ENCODE measurements at places on chromosomes 7 and 10. TPM values are rescaled to one million over a fixed set of nuclear protein-coding genes. Genes with fewer than 3 reads are reported as not detected.

The SEPHS1 gene
- total RNA-seq, result 44.0 TPM

DNA sequence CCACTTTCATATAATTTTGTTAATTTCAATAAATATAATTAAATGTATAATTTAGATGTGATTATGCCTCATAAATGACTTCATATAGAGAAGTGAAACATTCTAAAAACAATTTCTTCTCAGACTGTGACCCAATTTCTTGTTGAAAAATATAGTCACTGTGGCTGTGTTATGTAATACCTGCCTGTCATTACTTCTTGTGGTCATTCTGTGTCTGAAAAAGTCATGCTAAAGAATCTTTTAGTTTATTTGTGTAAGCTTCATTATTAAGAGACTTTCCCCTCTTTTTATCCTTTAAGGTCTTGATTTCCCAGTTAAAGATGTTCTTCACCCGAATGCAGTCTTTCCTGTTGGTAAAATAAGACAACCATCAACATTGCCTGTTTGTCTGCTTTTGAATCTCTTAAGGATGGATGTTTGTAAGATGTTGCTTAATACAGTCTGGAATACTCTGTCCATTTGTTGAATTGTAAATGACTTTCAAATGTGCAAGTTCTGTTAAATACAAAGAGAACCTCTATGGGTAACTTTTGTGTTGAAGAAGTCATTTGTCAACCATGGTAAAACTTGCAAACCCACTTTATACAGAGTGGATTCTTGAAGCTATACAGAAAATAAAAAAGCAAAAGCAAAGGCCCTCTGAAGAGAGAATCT, 16.0 kb downstream of the KAT6B start:
- peak; percentile 52 for ATAC-seq

The GPR15LG gene
- total RNA-seq, result not detected

GRCh38 chr10:30602747-30603146, 26.8 kb downstream of the LYZL2 start:
- no peak for ATAC-seq

GRCh38 chr7:7795203-7795602, 76.8 kb upstream of the RPA3 start:
- no peak for ATAC-seq

The PARD3 gene
- 101 TPM for total RNA-seq

DNA sequence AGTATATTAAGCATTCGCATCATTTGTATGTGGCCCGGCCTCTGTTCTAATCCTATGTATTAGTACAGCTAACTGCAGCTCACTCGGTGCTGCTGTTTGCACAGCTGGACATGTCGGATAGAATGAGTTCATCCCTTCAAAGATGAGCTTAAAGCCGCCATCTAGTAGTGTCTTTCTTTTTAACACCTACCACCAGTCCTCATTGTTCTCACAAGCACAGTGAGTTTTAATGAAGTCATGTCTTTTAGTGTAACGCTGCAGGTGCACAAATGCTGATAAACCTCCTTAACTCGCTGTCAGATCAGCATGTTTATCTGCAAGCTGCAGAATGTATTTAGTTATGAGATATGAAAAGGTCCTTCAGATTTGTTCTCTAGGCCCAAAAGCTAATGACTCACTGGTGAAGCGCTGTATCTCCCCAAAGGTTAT, 247.5 kb downstream of the MTERF1 start:
- no peak for ATAC-seq
